ENCODE measurements at places on chromosomes 12 and 14.
A peak's percentile ranks its signal among the peaks of the same experiment; 100 is the strongest.

GRCh38 chr12:116734156-116734768, 3.6 kb downstream of the SPRING1 start:
- DNase-seq: no peak

DNA sequence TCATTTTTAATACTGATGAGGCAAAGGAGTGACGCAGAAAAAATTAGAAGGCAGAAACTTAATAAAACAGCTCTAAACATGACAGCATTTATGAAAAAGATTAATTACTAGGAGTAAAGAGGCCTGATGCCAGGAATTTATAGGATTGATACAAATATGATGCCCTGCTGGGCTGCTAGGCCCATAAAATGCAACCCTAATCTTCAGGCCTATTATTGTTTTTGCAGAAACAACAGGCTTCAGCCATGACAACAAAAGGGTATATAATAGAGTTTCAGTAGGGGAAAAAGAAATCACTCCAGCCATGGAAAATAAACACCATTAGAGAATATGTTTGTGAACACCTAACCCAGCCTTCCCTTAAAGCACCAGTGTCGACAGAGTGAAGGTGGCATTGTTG, 50.6 kb downstream of the OTX2 start:
- no peak for DNase-seq

GRCh38 chr12:11765817-11766794, 116.6 kb downstream of the ETV6 start:
- peak; percentile 44 for DNase-seq

GRCh38 chr14:21268617-21269251, 508 bp downstream of the HNRNPC start:
- DNase-seq: peak; percentile 63

GRCh38 chr14:91250912-91251311, 6.4 kb upstream of the GPR68 start:
- no peak for DNase-seq

GRCh38 chr12:116266168-116266601, 11.3 kb downstream of the MED13L start:
- DNase-seq: no peak

GRCh38 chr12:91205811-91206210, 23.2 kb upstream of the DCN start:
- DNase-seq: no peak

DNA sequence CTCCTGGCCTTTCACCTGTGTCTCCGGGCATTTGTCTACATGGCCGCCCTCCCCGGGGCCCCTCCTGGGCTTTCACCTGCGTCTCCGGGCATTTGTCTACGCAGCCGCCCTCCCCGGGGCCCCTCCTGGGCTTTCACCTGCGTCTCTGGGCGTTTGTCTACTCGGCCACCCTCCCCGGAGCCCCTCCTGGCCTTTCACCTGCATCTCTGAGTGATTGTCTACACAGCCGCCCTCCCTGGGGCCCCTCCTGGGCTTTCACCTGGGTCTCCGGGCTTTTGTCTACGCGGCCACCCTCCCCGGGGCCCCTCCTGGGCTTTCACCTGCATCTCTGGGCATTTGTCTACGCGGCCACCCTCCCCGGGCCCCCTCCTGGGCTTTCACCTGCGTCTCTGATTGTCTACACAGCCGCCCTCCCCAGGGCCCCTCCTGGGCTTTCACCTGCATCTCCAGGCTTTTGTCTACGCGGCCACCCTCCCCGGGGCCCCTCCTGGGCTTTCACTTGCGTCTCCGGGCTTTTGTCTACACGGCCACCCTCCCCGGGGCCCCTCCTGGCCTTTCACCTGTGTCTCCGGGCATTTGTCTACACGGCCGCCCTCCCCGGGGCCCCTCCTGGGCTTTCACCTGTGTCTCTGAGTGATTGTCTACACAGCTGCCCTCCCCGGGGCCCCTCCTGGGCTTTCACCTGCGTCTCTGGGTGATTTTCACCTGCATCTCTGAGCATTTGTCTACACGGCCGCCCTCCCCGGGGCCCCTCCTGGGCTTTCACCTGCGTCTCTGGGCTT, 68.0 kb upstream of the GALNT9 start:
- no peak for DNase-seq

GRCh38 chr14:63275611-63276010, 43.1 kb downstream of the GPHB5 start:
- DNase-seq: no peak

GRCh38 chr12:164207-164606, 49.8 kb downstream of the SLC6A12 start:
- no peak for DNase-seq

GRCh38 chr14:37172024-37172869, at the start of gene SLC25A21:
SLC25A21 (minus strand) TSS chr14:37172606.
- no peak for DNase-seq

DNA sequence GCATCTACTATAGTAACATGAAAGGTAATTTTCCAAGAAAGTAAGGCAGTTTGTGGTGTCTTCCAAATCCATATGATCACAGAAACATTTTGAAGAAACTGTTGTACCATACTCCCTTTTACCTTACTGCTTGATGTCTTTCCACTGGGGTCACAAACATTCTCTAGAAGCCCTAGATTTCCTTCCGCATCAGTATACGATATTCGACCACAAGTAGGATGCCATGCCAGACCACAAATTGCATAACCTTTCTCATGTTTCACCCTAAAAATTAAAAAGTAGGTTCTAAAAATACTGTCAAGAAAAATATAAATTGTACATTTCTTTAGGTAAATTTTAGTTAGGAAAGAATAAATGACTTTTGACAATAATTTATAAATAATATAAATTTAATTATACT, 26.5 kb downstream of the WDHD1 start:
- peak; percentile 10 for DNase-seq

GRCh38 chr12:71691504-71692129, 5.7 kb downstream of the TMEM19 start:
- no peak for DNase-seq

DNA sequence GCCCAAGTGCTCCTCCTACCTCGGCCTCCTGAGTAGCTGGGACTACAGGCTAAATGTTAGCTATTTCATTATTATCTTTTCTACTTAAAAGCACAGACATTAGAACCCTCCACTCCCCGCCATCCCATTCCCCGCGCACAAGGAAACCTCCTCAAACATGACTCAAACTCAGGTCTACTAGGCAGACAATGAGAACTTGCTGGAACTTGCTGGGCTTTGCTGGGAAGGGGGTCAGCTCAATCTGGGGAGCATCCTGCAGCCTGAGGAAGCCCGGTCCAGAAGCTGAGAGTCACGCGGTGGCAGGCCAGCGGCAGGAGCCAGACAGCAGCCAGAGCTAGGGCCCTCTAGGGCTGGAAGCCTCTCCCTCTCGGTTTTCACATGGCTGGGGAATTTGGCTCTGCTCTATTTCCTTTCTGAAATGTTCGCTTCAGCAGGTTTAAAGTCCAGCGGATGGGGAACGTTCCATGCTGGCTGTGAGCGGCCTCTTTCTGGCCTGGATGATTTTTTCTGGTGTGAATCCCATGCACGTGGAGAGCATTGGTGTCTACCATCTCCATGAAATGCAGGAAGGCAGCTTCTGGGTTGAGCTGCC, 68.5 kb downstream of the SLC6A12 start:
- DNase-seq: no peak

- no peak for DNase-seq
These were observed 26.2 kb downstream of the NKX2-8 start for GRCh38 chr14:36555998-36556743.

DNA sequence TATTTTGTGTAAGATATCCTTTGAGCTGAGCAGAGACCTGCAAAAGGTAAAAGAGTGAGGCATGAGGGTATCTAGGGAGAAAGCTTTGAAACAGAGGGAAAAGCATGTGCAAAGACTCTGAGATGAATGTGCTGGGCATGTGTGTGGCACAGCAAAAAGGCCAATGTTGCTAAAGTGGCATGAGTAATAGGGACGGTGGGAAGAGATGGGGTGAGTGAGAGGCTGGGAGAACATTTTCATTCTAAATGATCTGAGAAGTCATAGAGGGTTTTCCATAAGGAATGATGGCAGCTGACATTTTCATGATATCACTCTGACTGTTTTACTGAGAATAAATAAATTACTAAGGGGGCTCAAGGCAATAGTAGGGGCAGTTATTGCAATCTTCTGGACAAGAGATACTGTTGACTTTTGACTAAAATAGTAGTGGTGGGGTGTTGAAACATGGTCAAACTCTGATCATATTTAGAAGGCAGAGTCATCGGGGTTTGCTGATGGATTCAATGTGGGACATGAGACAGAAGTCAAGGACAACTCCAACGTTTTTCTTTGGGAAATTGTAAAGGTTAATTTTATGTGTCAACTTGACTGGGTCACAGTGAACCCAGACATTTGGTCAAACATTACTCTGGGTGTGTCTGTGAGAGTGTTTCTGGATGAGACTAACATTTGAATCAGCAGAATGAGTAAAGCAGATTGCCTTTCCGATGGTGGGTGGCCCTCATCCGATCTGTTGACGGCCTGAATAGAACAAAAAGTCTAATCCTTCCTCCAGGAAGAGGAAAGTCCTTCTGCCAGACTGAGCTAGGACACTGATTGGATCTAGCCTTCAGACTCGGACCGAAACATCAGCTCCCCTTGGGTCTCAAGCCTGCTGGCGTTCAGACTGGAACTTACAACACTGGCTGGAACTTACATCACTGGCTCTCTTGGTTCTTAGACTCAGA, 193.9 kb upstream of the PLXNC1 start:
- no peak for DNase-seq

DNA sequence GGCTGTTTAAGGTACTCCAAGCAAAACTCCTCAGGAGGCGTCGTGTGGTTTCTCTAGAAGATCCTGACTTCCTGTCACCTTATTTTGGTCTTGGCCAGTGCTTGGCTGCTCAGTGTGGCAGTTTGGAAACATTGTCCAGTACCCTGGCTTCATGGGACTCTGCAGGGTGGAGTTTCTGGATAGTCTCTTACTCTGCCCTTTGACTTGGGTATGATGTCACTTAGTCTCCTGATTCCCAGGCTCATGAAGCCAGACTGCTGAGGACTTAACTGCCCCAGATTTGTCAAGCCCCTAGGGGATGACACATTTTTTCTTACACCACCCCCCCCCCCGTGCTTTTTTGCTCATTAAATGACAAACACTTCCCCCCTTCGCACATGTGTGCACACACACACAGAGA, 82.7 kb downstream of the ADCK1 start:
- DNase-seq: no peak

DNA sequence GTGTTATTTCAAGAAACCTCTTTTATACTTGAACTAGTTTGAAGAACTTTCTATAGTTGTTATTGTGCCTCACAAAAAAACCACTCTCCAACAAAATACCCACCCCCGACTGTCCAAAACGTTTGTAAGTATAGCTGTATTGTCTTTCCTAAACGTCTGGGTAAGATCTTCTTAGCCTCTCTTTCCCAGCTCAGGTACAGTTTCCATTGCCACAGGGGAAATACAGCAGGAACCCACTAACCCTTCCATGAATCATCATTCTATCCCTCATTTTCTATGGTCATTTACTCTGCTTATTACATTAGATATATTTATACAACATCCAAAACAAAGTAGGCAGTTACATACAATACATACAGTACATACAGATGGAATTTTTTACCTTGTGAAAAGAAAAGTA, 70.8 kb downstream of the ZFC3H1 start:
- DNase-seq: no peak

- DNase-seq: no peak
These were observed at the start of gene PAPLN for GRCh38 chr14:73237219-73237785. PAPLN (plus strand) TSS chr14:73237506; CDS start chr14:73239779, 2,273 bp downstream.

DNA sequence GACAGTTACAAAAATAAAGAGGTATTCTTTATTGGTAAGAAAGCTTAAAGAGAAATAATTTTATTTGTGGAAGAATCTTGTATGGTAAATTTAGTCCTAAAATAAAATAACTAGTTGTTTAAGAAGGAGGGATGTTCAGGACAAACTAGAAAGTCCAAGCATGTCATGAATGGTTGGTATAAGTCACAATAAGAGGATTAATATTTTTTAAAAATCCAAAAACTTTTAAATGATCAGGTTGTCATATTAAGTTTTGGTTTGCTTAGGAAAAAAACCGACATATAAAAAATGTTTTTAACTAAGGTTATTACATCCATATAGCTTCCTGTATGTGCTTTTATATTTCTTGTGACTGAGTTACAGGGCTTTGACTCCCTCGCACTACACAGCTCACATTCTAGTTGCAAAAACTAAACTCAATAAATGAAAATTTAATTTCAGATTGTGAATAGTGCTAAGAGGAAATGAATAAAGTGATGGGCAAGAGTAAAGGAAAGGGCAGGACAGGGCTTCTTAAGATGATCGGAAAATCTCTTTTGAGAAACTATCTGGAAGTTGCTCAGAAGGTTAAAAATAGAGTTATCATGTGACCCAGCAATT, 80.7 kb upstream of the METAP2 start:
- no peak for DNase-seq

DNA sequence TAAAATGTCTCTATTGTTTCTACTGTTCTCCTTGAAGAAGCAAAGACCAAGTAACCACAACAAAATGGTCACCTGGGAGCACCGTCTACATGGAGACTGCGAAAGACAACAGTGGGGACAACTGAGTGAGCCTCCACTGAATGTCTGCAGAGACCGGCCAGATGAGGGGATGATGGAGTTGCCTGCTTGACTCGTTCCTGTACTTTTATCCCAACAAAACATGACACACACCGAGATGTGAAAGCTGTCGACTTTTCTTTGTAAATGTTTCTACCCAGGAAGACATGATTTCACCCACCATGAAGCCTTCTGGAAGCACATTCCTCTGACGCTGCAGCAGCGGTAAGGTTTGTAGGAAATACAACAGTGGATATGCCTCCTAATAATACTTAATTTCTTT, 66.9 kb downstream of the FOXN3 start:
- DNase-seq: no peak
